ENCODE measurements at places on chromosomes 13 and 19.

- no peak for DNase-seq
Measured at GRCh38 chr13:95117092-95117491, 184.2 kb downstream of the ABCC4 start.

GRCh38 chr19:2779121-2779740, 3.8 kb downstream of the SGTA start:
- no peak for DNase-seq

DNA sequence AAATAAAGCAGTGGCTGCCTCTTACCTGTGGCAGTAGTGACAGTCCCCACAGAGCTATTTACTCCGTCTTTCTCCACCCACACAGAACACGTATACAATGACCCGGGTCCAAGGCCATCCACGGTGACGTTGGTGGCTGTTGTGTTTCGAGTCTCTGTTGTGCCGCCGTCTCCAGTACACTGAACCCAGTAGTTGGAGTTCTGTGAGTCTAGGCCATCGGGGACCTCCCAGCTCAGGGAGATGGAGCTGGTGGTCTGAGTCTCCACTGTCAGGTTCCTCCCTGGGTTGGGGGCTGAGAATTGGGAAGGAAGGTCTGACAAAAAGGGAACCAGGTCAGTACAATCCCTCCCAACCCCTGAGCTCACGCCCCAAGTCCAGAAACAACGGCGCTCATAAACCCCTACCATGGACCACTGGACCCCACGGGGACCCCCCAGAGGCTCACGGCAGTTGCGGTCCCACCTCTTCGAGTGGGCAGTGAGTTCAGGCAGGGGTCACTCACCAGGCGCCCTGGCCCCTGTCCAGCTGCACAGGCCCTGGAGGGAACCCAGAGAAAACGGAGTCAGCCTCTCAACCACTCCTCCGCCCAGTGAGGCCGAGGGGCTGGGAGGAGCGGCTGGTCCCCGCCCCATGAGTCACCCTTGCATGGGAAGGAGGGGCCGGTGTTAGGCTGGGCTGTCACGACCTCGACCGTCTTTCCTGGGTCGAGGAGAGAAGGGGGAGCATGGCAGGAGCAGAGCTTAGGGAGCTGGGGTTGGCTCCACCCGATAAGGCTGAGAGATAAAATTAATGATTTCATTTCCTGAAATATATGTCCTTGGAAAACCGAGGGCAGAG, 2.4 kb downstream of the PTPRH start:
- peak; percentile 93 for DNase-seq

DNA sequence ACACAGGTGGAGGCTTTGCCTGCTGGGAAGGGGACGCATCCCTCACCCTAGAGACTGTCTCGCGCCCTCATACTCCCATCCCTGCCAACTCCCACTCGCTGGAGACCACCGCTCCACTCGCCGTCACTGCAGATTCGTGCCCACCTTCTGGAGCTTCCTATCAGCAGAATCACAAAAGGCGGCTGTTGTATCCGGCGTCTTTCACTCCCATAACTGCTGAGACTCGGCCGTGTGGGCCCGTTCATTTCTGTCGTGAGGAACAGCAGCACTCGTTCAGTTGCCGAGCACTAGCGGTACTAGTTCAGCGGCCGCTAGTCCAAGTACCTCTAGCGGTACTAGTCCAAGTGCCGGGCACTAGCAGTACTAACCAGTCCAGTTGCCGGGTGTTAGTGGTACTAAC, 124.6 kb upstream of the MCF2L start:
- no peak for DNase-seq

GRCh38 chr13:30907121-30907861, 1.2 kb downstream of the MEDAG start:
- peak; percentile 66 for DNase-seq

DNA sequence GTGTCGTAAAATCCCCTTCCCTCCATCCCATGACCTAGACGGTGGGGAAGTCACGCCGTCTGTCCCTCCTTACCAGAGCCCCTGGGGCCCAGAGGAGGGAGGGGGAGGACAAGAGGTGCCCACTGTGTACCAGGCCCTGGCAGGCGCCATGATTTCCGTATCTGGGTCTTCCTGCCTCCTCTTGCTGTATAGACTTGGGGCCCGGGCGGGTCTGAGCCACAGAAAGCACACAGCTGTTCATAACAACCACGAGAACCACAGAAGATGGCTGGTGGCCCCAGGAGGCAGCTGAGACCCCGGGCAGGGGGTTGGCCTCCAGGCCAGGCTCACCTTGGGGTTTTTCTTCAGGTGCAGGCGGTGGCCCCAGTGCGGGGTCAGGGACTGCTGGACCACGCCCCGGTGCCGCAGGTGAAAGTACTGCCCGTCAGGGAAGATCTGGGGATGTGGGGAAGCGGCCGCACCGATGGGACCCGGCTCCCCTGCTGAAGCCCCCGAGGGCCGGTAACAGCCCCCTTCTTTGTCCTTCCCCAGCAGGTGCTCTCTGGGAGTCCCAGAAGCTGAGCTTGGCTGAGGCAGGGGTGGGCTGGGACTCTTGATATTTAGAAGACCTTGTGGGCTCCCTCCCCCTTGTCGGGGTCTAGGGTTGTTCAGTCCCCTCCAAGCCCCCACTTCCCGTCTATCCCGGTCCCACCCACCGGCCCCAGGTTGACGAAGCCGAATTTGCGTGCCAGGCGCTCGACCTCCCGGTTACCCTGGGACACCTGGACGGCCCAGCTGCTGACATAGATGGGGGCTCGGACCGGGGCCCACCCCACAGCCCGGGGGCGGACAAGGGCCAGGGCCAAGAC, 463 bp downstream of the PCSK4 start:
- no peak for DNase-seq

DNA sequence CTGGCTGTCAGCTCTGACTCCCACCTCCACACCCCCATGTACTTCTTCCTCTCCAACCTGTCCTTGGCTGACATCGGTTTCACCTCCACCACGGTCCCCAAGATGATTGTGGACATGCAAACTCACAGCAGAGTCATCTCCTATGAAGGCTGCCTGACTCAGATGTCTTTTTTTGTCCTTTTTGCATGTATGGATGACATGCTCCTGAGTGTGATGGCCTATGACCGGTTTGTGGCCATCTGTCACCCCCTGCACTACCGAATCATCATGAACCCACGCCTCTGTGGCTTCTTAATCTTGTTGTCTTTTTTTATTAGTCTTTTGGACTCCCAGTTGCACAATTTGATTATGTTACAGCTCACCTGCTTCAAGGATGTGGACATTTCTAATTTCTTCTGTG, 506 bp downstream of the OR7E24 start:
- no peak for DNase-seq

DNA sequence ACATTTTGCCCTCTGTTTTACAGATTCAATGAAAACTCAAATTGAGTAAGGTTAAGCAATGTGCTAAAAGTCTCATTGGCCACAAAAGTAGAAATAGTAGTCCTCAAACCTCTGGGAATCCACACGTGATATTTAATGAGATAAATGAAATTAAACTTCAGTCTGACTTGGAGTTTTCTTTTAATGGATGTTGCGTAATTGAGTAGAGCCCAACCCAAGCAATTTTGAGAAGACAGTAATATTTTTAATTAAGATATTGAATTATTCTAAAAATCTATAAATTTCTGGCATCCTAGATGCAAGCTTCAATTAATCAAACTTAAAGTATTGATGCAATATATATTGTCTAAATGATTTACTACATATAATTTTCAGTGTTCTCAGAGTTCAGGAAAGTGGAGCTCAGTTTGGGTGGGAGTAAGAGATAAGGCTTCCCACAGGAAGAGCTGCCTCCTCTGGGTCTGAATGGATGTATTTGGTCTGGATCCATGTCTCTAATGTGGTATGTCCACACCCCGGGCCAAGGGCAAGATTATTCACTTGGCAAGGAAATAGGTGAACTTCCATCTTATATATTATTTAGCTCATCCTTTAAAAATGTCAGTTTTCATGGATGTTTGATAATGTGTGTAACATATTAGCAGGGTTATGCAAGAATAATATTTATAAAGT, 6.9 kb downstream of the MBNL2 start:
- no peak for DNase-seq

DNA sequence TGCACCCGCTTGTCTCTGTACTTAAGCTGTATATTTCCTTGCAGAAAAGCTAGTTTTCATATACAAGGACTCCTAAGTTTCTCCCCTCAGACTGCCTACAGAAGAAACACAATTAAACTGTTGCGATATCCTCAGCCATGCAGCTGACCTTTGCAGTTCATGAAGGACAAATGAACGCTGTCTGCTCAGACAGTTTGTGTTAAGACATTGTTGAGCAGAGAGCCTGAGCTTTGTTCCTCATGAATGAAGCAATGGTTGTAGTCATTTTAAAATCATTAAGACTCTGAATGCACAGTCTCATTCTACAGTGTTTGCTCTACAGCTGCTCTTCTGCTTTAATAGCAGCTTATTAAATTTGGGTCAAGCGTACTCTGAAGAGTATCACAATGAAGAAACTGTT, 23.2 kb upstream of the MAB21L1 start:
- no peak for DNase-seq

DNA sequence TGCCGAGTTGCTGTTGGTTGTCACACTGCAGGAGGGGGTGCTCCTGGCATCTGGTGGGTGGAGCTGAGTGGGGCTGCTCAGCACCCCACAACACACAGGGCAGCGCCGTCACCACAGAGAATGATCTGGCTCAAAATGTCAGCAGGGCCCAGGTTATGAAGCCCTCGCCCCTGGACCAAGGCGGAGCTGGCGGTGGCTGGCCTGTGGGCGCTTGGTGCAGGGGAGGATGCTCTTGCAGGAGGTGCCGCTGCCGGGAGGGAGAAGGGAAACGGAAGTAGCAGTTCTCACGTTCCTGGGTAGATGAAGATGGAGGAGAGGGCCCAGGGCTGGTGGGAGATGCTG, 14.2 kb upstream of the LENG8 start:
- no peak for DNase-seq

GRCh38 chr19:19420570-19421298, 15.3 kb downstream of the GATAD2A start:
- DNase-seq, result no peak

- peak; percentile 15 for DNase-seq
Measured at GRCh38 chr13:89827552-89827951, 1519.9 kb upstream of the MIR17HG start.

- DNase-seq, result no peak
Measured at GRCh38 chr13:22316494-22317025, 645.7 kb downstream of the FGF9 start.

DNA sequence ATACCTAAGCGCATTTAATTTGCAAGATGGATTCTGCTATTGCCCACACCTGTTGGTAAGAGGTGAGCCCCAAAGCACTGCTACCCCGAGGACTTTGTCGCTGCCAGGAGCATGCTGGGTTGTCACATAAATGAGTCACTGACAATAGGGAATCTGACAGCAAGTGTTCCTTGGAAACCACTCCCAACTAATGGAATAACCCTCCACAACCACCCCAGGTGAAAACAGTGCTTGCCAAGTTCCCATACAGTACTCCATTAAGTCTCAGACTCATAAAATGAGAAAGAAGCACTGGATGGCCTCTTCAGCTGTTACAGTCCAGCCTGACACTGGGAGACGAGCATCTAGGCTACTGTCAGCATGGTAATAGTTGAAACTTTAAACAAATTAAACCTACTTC, 108.6 kb downstream of the EFNB2 start:
- no peak for DNase-seq

- DNase-seq, result no peak
Measured at GRCh38 chr13:110523180-110523579, 38.3 kb downstream of the RAB20 start.

DNA sequence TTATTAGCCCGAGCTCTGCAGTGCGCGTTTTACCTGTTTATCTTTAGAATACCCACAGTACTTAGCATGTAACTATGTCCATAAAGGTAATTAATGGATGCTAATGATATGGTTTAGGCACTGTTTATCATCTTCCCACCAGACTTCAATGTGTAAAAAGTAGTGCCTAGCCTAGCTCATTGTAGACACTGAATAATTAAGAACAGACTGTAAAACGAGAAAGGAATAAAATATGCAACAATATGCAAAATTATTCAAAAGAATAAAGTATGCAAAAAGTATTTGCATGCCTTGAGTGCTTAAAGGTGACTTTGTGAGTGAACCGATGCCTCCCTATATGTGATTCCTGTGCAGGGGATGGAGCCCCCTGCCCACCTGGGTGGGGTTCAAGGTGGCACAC, 35.7 kb upstream of the RNF113B start:
- DNase-seq, result no peak

DNA sequence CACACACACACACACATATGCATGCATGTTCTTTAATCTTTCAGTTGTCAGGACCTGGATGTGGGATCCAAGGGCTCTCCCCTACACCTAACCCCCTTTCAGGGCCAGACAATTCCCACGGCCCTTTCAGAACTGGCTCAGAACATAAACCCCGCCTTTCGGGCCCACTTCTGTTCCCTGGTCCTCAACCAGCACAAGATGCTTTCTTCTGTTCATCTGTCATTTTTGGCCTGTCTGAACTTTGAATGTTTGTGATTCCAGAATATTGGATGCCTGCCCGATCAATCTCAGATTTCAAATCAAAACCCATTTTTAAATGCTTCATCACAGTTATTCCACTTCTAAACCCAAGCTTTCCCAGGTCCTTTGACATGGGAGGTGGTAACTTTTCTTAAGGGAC, 167.3 kb downstream of the USP12 start:
- DNase-seq, result peak; percentile 32

DNA sequence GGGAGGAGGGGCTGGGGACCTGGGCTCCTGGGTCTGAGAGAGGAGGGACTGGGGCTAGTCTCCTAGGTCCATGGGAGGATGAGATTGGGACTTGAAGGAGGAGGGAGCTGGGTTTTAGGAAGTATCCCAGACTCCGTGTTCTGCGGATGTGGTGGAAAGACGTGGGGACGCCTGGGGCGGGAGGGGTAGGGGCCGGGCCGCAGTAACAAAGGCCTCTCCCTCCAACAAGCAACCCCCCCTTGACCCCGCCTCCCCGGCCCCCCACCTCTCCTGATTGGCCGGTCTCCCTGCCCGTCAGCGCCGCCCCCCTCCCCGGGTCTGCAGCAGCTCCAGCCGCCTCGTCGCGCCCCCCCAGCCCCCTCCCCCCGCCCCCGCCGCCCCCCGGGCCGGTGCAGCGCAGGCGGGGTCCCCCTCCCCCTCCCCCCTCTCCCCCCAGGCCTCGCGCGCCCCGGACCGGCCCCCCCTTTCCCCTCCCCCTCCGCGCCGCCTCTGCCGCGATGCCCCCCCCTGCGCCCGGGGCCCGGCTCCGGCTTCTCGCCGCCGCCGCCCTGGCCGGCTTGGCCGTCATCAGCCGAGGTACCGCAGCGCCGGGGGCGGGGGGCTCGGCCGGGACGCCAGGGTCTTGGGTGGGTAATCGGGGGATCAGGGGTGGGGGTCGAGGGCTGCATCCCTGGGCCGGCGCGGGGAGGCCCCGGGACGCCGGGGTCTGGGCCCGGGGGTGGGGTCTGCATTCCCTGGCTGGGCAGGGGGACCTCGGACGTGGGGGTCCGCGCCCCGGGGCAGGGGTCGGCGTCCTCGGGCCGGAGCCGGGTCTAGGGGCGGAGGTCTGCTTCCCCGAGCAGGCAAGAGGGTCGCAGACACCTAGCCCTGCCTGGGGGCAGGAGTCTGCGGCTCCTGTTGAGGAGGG, at the start of gene IGLON5:
Gene IGLON5 (plus strand): TSS at position 294 of the 907 bp plus-strand sequence. CDS start 204 bp downstream, at position 498.
- no peak for DNase-seq

- DNase-seq, result no peak
Measured at GRCh38 chr13:53001444-53002225, 27.0 kb upstream of the OLFM4 start.

Data from choroid plexus epithelial cell (primary cell).